Dorsolateral prefrontal cortex (tissue), 122 donors: ENCODE measurements at places on chromosomes 1 and 21.

- peak; percentile 52 for DNase-seq
These were observed 36.7 kb upstream of the TARDBP start for GRCh38 chr1:10975567-10976326.

GRCh38 chr1:231278100-231278790, 37.2 kb downstream of the GNPAT start:
- DNase-seq: no peak

DNA sequence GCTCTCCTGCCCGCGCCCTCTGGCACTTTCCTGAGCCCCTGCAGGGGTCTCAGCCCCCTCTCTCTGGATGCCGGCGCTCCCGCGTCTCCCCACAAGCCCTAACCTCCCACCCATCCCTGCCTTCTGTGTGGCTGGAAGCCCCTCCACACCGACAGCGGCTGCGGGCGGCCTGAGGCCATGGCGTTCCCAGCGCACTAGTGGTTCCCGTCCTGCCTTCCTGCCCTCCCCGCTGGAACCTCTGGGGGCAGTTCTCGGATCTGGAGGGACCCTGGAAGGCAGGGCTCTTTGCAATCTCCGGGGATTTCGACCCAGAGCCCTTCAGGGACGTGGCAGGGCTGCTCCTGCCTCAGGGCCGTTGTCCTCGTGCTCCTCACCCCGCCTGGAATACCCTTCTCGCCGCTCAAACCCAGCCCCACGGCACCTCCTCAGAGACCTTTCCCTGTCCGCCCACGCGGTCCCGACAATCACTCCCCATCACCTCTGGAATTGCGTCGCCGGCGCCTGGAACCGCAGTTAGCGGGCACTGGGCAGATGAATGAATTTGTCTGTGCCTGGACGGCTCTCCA, 493 bp upstream of the ESPN start:
- DNase-seq: no peak

- no peak for DNase-seq
These were observed 3.1 kb upstream of the PLA2G2E start for GRCh38 chr1:19926296-19927129.

DNA sequence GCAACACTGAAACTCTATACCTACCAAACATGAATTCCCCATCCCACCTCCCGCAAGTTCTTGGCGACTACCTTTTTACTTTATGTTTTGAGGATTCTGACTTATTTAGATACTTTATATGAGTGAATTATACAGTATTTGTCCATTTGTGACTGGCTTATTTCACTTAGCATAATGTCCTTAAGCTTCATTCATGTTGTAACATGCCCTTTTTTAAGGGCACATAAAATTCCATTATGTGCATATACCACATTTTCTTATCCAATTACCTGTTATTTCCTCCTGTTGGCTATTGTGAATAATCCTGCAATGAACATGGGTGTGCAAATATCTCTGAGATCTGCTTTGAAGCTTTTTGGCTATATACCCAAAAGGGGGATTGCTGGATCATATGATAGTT, 22.0 kb upstream of the CHIT1 start:
- no peak for DNase-seq

GRCh38 chr1:65170511-65171142, 22.6 kb downstream of the AK4 start:
- peak; percentile 58 for DNase-seq

GRCh38 chr1:52542085-52542688, 10.7 kb downstream of the TUT4 start:
- no peak for DNase-seq
